Skeletal muscle tissue (tissue), 5 donors: ENCODE measurements at places on chromosomes 5 and 9. TPM values are rescaled to one million over a fixed set of nuclear protein-coding genes. Genes with fewer than 3 reads are reported as not detected.

ELOVL7 gene
- 0.52 TPM for total RNA-seq

TMC1 gene
- total RNA-seq: 0.52 TPM

ADRB2 gene
- 3.1 TPM for total RNA-seq

STING1 gene
- 14.6 TPM for total RNA-seq

PLAA gene
- 28.2 TPM for total RNA-seq

CCL27 gene
- total RNA-seq: not detected

SPARC gene
- total RNA-seq: 1,314 TPM

RNF208 gene
- not detected for total RNA-seq

IFNK gene
- not detected for total RNA-seq

NR5A1 gene
- total RNA-seq: not detected

RLN2 gene
- not detected for total RNA-seq

MCTP1 gene
- 20.4 TPM for total RNA-seq

MACROH2A1 gene
- total RNA-seq: 86.1 TPM

C1QTNF3 gene
- total RNA-seq: 90.3 TPM

HMGCR gene
- 55.8 TPM for total RNA-seq

TCF7 gene
- total RNA-seq: 0.52 TPM

FAXDC2 gene
- total RNA-seq: 8.4 TPM

MORN5 gene
- total RNA-seq: not detected

DYNC2I2 gene
- total RNA-seq: 31.8 TPM

MAP1B gene
- total RNA-seq: 22.4 TPM

RIGI gene
- 9.4 TPM for total RNA-seq

HAVCR2 gene
- 6.3 TPM for total RNA-seq

TERT gene
- not detected for total RNA-seq

PTGES gene
- 12.5 TPM for total RNA-seq

SH3RF2 gene
- 3.7 TPM for total RNA-seq

HTR4 gene
- not detected for total RNA-seq

GOLPH3 gene
- total RNA-seq: 50.6 TPM

LTC4S gene
- total RNA-seq: 3.7 TPM

SPATA9 gene
- total RNA-seq: 1.0 TPM

TRIO gene
- 200 TPM for total RNA-seq

GAS1 gene
- 113 TPM for total RNA-seq

PTPN3 gene
- total RNA-seq: 7.8 TPM

TTC16 gene
- total RNA-seq: not detected

ZFP2 gene
- total RNA-seq: 1.6 TPM

SOX30 gene
- not detected for total RNA-seq

ELAVL2 gene
- 3.1 TPM for total RNA-seq

CKMT2 gene
- 92.9 TPM for total RNA-seq

SOHLH1 gene
- under 0.01 TPM for total RNA-seq

PCDHA9 gene
- total RNA-seq: 0.52 TPM

KCNN2 gene
- total RNA-seq: 16.2 TPM

SARDH gene
- total RNA-seq: 5.7 TPM

CDC25C gene
- total RNA-seq: 3.7 TPM

CLPTM1L gene
- 113 TPM for total RNA-seq

SLC6A3 gene
- total RNA-seq: not detected

CAMK2A gene
- total RNA-seq: 45.9 TPM

NELFB gene
- total RNA-seq: 33.9 TPM

RXRA gene
- 11.5 TPM for total RNA-seq

C5orf52 gene
- not detected for total RNA-seq

PLAC8L1 gene
- not detected for total RNA-seq

HSPA5 gene
- 48.5 TPM for total RNA-seq

PROB1 gene
- total RNA-seq: 23.5 TPM

C9orf153 gene
- 1.6 TPM for total RNA-seq

FOXD4L4 gene
- under 0.01 TPM for total RNA-seq

PCDHGA8 gene
- total RNA-seq: 3.7 TPM

WNT8A gene
- total RNA-seq: not detected

C9orf43 gene
- 0.52 TPM for total RNA-seq

VCP gene
- 212 TPM for total RNA-seq
